ENCODE measurements at places on chromosomes 13 and 19.

- no peak for DNase-seq
These were observed 29.4 kb downstream of the SMIM24 start for GRCh38 chr19:3450796-3451411.

GRCh38 chr13:18952225-18953016 is 229.2 kb downstream of the TUBA3C start:
- DNase-seq: no peak

DNA sequence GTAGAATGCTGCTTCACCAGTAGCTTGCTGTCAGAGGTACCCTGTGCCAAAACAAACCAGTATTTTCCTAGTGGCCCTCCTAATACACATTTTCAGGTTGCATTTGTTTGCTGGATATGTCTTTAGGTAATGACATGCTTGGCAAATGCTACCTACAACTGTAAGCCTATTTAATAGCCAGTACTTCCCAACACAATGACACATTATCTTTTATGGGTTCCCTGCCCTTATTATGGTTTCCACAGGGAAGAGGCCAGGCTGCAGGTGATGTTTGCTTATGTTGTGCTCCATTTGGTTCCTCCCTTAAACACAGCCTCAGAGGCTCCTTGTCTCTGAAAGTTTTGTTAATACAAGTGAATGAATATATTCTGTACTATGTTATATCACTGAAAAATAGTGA is 24.7 kb downstream of the FRY start:
- no peak for DNase-seq

- DNase-seq: no peak
These were observed 121.5 kb upstream of the RNF113B start for GRCh38 chr13:98298599-98298998.

- DNase-seq: no peak
These were observed 5.9 kb downstream of the PINLYP start for GRCh38 chr19:43581467-43581866.

Data from stimulated activated CD4-positive, alpha-beta T cell treated with anti-CD3 and anti-CD28 coated beads, Interleukin-2, amount 100 ng/mL, for 24 hours (primary cell).